PC-9 (cell line): ENCODE measurements at places on chromosomes 5 and 9.

GRCh38 chr5:11182441-11183080, 421.5 kb upstream of the DAP start:
- no peaks in the 10 kb centered on the region for H3K4me1 ChIP-seq
- DNase-seq = peak; percentile 19
- H3K4me3 ChIP-seq = no peak overlapping the region

DNA sequence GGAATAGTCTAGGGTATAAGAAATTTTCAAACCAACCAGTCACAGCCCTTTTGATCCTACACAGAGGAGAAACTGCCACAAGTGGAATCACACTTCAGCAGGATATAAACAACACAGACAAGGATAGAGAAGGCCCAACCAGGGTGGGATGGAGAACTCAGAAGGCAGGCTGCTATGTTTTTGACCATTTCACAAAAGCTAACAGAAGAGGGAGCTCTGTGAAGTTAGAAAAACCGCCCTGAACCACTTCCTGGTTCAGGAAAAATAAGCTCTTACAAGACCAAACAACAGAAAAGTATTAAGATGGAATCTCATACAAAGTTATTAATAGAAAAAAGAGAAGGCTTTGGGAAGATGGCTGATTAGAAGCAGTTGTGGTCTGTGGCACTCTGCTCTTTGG, 960 bp upstream of the IFNB1 start:
- H3K27me3 ChIP-seq = no peaks in the 10 kb centered on the region
- no peaks in the 10 kb centered on the region for H3K4me1 ChIP-seq
- no peaks in the 10 kb centered on the region for H3K36me3 ChIP-seq
- H3K4me3 ChIP-seq = no peak overlapping the region

DNA sequence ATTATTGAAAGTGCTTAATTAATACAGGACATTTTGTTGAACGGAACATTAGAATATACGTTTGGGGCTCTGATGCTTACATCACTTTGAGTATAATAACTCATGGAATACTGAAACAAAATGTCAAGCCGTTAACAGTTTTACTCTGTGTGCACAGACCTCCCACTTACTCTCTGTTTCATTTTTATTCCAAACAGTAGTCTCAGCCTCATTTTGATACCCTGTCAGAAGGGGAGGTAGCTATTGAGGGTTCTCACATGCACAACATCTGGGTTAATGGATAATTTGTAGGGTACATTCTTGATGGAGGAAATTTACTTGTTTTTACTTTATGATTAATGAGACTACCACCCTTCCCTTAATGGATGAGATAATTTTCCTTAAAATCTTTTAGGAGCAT, 59.0 kb downstream of the SCAMP1 start:
- peaks cover 9% of the 10 kb centered on the region; the same call in 1 of the 2 replicates for H3K36me3 ChIP-seq
- H3K27me3 ChIP-seq = no peaks in the 10 kb centered on the region
- H3K27ac ChIP-seq = no peak overlapping the region
- no peaks in the 10 kb centered on the region for H3K4me1 ChIP-seq

DNA sequence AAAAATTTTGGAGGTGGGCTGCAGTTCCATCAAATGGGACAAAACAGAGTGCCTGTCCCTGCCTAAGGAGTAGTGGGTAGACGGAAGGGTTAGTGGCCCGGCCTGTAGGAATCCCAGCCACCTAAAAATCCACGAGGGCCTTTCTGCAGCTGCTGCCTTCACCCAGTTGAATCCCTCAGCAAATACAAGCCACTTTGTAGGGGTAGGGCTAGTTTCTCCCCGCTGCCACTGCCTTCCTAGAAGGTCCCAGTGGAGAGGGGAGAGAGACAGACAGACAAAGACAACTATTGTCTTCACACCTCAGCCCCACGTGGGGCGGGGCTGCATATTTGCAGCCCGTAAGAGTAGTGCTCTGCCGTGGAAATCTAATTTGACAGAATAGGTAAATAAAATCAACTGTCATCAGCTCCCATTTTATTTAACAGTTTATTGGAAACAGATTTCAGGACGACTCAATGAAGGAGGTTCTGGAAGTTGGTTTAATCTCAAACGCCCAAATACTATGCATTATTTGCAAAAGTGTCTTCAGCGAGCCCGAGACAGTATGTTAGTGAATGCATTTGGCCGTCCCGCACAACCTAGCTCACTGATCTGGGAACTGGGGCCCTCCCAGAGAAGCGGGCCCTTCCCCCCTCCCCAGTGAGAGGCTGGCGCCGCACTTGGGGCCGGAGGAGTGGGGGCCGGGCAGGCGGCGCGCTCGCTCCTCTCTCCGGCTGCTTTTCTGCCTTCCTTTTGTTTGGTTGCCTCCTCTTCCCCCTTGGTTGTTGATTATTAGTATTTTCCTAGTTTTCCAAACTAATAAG, 67.6 kb upstream of the TBCA start:
- H3K36me3 ChIP-seq = no peaks in the 10 kb centered on the region
- H3K27ac ChIP-seq = no peak overlapping the region
- no peaks in the 10 kb centered on the region for H3K4me1 ChIP-seq
- no peaks in the 10 kb centered on the region for H3K27me3 ChIP-seq

GRCh38 chr5:95909738-95910137, 51.9 kb downstream of the ELL2 start:
- H3K27ac ChIP-seq = no peak overlapping the region
- no peak overlapping the region for H3K4me3 ChIP-seq
- DNase-seq = no peak

DNA sequence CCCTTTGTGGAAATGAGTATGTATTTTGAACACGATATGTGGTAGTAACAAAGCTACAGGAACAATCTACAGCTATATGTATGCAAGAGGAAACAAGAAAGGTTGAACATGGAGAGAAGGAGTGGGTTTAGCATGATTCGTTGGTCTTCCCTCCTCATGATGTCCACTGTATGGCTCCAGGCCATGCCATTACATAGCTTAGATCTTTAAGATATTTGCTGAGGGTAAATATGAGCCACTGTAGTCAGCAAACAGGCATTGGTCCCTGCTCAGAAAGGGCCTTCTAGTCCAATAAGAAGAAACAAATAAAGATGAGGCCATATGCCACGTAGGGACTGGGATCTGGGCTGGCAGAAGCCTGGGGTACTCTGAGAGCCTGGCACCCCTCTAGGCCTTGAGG, 543.2 kb upstream of the SGCD start:
- no peak overlapping the region for H3K4me3 ChIP-seq
- 0 out of 2 replicates have a peak, but pooled peaks cover 3% of the 10 kb centered on the region for H3K27me3 ChIP-seq
- H3K4me1 ChIP-seq = no peaks in the 10 kb centered on the region
- no peaks in the 10 kb centered on the region for H3K36me3 ChIP-seq
- DNase-seq = no peak

DNA sequence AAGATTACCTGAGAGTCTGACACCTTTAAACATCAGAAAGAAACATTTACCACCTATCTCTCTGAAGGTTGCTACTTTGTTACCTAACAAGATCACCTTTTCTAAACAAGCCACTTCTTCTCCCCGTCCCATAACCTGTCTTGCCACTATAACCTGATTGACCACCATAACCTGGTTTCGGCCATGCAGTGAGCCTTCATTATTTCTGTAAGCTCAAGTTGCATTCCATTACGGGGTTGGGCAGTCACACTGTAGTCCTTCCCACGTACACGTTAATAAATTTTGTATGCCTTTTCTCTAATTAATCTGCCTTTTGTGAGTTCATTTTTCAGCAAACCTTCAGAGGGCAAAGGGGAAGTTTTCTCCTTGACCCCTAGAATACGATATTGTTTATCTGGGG, 28.0 kb upstream of the CCNG1 start:
- 0 out of 2 replicates have a peak overlapping the region, but pooled peaks have one; percentile 2 for H3K4me3 ChIP-seq
- H3K36me3 ChIP-seq = no peaks in the 10 kb centered on the region
- peak overlapping the region; percentile 65 for H3K27ac ChIP-seq
- peak; percentile 57 for DNase-seq
- H3K4me1 ChIP-seq = peaks cover 30% of the 10 kb centered on the region
